ENCODE measurements at places on chromosomes 11 and 22. TPM values are rescaled to one million over a fixed set of nuclear protein-coding genes. Genes with fewer than 3 reads are reported as not detected.

C11orf97 gene
- total RNA-seq: not detected

TMEM191C gene
- 3.1 TPM for total RNA-seq

OR5B2 gene
- not detected for total RNA-seq

DNA sequence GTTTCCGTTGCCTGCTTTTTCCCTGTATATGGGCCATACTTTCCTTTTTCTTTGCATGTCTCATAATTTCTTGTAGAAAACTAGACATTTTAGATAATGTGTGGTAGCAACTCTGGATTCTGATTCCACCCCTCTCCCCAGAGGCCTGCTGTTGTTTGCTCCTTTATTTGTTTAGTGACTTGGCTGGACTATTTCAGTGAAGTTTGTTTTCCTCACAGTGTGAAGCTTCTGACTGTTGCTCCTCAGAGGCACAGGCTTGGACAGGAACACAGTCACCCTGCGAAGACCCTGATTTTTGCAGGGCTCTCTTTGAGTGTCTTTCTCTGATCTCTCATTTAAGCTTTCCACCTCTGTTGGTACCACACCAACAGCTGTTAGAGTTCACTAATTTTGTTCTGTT, 72.5 kb downstream of the SWAP70 start:
- no peak for DNase-seq

DNA sequence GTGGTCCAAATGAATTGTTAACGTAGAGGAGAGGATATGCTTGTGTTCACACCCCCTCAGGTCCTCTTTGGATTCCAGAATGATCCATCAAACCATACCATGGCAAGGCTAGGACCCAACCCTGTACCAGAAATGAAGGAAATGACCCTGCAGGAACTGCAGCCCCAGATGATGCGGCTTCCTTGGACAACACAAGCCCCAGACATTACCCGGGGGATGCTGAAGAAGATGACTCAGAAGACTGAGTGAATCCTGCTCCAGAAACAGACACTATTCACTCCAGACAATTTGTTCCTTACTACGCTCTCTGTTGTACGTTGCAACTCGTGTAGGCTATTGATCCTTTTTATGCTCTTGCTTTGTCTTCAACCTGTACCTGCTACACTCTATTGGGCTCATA, 15.2 kb upstream of the MTMR2 start:
- no peak for DNase-seq

- no peak for DNase-seq
Observed at GRCh38 chr22:19434401-19434800, 2.1 kb downstream of the MRPL40 start.

GRCh38 chr11:1570531-1570895, 1.6 kb downstream of the DUSP8 start:
- DNase-seq: no peak

DNA sequence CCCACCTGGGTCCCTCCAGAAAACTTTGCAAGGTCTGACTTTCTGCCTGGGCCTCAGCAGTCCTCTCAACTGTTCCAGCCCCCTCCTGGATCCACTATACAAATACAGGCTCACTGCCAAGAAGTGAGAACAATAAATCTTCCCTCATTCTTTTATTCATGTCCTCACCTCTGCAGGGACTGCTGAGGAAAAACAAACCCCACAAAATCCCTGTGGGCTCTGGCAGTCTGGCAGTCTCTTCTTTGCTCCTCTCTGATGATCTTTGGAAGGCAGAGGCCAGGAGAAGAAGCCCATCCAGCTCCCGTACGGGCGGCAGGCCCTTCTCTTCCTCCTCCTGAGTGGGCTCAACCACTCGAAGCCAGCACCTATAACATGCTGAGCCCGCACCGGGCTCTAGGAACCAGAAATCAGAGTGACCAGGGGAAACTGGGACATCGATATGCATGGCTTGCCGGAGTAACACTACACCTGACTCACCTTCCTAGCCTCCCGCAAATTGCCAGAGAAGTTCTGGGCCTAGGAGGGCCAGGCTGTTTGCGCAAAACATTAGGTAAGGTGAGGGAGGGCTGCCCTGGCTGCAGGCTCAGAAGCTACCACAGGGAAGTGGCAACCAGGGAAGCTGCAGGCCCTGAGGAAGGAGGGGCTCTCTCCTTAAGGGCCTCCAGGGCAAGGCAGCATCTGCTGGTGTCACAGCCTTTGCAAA, 24.2 kb downstream of the TMPRSS5 start:
- no peak for DNase-seq

All from HCT116 (cell line).